ENCODE measurements at places on chromosomes 2 and 18. TPM values are rescaled to one million over a fixed set of nuclear protein-coding genes. Genes with fewer than 3 reads are reported as not detected.

PSMA8 gene
- 0.42 TPM for total RNA-seq

DYNC1I2 gene
- 16.9 TPM for total RNA-seq

IER3IP1 gene
- total RNA-seq = 6.4 TPM

IL37 gene
- not detected for total RNA-seq

MRPS9 gene
- 8.8 TPM for total RNA-seq

SPOPL gene
- total RNA-seq = 56.1 TPM

REG3A gene
- total RNA-seq = not detected

KIF1A gene
- total RNA-seq = not detected

SP100 gene
- total RNA-seq = 252 TPM
